ENCODE measurements at places on chromosomes 6 and 20.

DNA sequence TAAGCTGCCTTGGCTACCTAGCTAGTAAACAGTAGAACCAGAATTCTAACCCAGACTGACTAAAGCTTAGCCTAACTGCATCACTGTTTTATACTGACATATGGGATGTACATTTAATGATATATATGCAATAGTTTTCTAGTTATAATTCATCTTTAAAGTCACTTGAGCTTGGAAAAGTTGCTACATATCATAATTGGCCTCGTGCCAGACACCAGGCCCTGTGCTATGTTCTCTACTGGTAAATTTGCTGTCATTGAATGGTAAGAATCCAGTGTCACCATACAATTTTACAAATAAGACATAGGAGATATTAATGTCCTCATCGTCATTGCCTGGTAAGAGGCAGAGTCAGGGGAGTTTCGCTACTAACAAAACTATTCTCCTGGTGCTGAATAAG lies 396.8 kb downstream of the CDKAL1 start:
- no peak for DNase-seq

DNA sequence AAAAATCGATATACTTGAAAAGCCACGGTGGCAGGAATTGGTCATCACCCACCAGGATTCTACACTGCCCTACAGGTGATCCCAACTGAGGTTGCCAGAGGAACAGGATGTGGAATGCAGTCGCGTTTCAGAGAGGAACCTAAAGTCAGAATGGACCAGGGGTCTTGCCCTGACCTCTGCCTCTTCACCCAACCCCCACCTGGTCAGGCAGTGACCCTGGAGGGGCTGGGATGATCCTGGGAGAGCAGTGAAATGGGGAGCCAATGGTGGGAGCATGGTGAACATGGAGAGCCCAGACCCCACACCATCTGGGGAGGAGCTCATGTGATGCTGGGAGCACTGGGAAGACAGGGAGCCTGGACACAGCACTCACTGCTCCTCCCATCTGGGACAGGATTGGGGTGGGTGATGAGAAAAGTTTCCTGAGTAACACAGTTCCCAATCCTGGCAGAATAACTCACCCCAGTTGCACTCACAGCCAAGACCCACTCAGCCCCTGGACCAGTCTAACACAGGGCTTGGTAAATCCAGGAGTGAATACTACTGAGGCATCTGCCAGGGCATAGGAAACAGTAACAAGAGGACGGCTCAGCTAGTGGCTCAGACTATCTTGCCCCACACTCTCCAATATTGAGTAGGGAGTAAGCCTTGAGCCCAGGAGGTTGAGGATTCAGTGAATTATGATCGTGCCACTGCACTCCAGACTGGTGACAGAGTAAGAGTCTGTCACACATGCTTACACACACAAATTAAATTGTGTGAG lies 1.7 kb upstream of the ULBP2 start:
- DNase-seq: no peak

DNA sequence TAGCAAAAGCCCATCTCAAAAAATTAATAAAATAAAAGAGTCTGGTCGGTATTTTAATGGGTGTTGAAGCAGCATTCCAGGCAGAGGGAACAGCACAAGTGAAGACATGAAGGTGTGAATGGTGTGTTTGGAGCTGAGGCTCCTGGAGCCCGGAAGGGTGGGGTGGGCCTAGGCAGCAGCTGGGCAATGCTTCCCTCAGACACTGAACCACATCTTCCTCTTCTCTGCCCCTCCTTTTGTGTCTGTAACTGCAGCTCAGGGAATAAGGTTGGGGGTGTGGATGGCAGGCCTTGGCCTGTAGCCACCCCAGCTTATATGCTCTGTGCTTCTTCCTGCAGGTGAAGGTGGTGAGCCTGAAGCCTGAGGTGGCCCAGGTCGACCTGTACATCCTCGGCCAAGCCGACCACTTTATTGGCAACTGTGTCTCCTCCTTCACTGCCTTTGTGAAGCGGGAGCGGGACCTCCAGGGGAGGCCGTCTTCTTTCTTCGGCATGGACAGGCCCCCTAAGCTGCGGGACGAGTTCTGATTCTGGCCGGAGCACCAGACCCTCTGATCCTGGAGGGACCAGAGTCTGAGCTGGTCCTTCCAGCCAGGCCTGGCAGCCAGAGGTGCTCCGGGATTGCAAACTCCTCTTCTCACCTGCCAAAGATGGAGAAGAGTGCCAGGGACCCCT lies 26.6 kb downstream of the POFUT1 start:
- no peak for DNase-seq

GRCh38 chr6:49855221-49855620 lies 11.1 kb downstream of the CRISP1 start:
- DNase-seq: no peak

DNA sequence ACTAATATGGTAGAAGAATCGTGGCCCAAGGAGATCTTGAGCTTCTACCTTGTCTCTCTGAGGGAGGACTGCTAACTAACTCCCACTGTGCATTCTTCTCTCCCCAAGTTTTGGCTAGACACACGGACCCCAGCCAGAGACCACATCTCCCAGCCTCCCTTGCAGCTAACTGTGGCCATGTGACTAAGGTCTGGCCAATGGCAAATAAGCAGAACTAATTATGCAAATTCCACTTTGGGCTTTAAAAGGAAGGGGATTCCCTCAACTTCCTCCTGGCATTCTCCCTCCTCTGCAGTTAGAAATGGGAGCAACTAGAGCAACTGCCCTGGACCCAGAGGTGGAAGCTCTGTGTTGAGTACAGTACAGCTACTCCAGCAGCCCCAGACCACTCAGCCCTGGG lies 15.4 kb downstream of the BPIFA2 start:
- no peak for DNase-seq

GRCh38 chr6:131356161-131356560 lies 216.9 kb upstream of the ARG1 start:
- DNase-seq: no peak

- DNase-seq: no peak
Observed at GRCh38 chr20:22584522-22584921, at the start of gene FOXA2. FOXA2 (minus strand) TSS chr20:22584572; CDS start chr20:22584278, 294 bp downstream.

DNA sequence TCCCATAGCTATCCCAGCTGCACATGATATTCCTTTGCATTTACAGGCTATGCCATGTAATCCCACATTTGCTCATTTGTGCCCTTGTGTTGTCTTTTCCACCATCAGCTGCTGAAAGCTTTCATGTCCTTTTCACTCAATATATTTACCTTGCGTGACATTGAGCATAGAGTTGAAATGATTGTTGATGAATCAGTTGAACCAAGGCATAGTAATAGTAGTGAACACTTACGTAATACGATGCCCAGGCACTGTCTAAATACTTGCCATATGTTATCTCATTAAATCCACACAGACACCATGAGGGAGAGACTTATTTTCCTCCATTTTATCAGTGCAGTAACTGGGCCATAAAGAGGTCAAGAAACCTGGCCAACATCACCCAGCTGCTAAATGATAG lies 13.1 kb downstream of the RNF8 start:
- no peak for DNase-seq

DNA sequence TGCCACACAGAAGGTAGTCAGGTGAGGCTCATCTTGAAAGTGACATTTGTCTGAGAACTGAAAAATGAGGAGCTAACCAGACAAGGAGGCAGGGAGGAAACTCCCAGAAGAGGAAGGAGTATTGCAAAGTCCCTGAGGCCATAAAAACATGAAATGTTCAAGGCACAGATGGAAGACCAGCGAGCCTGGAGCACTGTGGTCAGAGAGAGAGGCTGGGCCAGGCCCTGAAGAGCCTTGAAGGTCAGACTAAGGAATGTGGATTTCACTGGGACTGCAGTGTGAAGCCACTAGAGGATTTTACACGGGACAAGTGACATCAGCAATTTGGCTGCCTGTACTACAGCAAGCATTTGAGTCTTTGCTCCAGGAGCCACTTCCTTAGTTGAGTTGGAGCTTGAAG lies 21.1 kb upstream of the TMEM181 start:
- no peak for DNase-seq

DNA sequence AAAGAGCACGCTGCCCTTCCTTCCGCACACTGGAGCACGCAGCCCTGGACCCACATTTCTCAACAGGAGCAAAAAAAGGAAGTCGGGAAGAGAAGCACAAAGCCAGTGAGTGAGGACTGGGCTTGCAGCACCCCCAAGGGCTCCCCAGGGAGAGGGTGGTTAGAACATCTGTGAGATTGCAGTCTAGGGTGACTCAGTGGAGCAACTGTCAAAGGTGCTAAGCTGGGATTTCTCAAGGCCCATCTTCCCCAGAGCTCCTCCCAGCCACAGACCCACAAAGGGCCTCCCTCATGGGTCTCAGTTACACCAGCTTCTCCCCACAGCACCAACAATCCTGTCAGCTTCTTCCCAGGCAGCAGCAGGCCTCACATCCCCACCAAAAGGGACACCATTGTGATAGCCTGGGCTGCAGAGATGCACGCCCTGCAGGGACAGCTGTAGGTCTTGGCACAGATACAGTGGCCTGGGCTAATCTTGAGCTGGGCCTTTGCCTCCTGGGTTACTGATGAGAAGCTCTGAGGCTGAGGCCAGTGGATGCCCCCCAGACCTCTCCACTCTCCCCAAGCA lies 39.6 kb upstream of the CD93 start:
- DNase-seq: no peak

- DNase-seq: no peak
Observed at GRCh38 chr20:54995011-54995410, 519.6 kb downstream of the DOK5 start.

GRCh38 chr20:1319051-1319450 lies 9.9 kb downstream of the SDCBP2 start:
- DNase-seq: no peak

DNA sequence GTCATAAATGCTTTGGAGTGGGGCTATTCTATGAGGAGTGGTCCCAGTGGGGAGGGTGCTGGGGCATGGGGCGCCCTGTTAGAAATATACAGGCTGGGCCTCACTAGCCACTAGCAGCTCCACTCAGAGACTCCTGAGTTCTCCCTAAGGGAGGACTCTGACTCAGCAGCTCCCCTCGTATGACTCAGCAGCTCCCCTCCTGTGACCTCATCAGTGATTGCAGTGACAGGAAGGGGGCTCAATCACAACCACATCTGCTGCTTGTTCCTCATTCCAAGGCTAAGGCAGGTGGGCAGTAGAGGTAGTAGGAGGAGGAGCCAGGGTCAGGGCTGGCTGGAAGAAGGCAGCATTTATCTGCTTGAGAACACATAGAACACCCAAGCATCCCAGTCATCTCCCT lies 73.7 kb downstream of the PRND start:
- DNase-seq: no peak

DNA sequence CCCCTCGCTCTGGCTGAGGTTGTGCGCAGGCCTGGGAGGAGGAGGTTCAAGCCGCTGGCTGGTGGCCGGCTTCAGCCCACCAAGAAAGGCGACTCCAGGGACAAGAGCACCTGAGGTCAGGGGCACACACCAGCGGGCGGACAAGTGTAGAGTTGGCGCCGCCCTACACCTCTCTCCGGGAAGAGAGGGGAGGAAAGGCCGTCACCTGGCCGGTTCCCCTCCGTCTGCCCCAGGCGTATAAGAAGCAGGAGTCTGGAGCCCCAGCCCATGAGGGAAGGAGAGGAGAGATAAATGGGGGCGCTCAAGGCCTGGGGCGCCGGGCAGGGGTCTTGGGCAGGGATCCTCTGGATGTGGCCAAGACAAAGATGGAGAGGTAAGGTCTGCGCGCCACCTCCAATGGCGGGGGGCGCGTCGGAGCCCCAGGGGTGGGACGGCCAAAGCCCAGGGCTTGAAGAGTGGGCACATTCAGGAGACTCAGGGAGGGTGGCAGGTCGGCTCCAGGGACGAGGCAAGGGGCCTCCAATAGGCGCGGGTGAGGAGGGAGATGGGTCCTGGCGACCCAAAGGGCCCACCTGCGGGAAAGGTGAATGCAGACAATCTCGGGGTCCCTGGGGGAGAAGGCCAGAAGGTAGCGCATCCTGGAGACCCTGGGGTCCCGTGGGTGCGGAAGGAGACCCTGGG lies 826 bp downstream of the RIMS4 start:
- DNase-seq: peak; percentile 69

- DNase-seq: no peak
Observed at GRCh38 chr6:20441921-20442320, 40.2 kb downstream of the E2F3 start.

DNA sequence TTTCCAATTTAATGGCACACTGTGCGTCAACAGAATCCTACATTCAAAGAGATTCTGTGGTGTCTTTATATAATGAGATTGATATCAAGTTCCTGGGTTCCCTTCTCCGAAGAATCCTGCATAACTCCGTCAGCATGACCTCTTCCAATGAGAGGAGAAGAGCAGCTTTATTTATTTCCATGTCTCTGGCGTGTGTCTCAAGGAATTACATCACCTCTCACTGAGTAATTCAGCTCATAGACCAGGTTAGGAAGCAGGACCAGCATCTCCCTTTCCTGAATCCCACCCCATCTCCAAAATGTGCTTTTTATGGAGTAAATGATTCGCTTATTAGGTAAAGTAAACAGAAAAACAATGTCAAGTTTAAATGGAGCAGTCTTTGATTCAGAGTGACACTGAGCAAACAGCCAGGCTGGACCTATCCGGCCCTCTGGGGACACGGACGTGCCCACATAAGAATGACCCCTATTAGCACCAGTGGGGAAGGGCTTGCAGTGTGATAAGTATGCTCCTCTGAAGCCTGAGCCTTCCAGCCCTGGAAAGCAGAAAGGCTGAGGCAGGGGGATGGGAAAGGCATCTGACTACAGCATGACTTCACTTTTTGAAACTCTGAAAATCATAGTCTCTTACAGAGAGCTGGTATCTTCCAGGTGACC lies 165.2 kb downstream of the CLIC5 start:
- DNase-seq: no peak

GRCh38 chr6:137261761-137262160 lies 42.6 kb upstream of the IFNGR1 start:
- no peak for DNase-seq

DNA sequence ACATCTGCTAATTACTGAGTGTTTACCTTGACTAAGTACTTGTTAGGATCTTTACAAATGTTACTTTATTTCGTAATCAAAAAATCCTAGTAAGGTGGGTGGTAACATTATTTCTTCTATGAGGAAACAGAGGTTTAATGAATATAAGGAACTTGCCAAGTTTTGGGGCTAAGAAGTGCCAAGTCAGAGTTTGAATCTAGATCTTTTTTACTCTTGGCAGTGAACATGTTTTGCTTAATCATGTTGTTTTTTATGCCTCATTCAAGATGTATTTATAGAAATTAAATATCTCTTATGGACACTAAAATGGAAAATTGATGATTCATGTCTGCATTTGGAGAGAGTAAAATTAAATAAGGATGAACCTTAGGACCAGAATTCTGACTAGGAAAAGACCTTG lies 393.7 kb downstream of the UTRN start:
- no peak for DNase-seq

DNA sequence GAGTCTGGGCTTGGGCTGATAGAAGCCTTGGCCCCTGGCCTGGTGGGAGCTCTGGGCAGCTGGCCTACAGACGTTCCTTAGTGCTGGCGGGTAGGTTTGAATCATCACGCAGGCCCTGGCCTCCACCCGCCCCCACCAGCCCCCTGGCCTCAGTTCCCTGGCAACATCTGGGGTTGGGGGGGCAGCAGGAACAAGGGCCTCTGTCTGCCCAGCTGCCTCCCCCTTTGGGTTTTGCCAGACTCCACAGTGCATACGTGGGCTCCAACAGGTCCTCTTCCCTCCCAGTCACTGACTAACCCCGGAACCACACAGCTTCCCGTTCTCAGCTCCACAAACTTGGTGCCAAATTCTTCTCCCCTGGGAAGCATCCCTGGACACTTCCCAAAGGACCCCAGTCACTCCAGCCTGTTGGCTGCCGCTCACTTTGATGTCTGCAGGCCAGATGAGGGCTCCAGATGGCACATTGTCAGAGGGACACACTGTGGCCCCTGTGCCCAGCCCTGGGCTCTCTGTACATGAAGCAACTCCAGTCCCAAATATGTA lies 957 bp upstream of the VEGFA start:
- DNase-seq: no peak

GRCh38 chr6:74611220-74611619 lies 594.6 kb downstream of the COL12A1 start:
- DNase-seq: no peak

All from H1 (cell line).